ENCODE measurements at places on chromosomes 4 and X. TPM values are rescaled to one million over a fixed set of nuclear protein-coding genes. Genes with fewer than 3 reads are reported as not detected.

DNA sequence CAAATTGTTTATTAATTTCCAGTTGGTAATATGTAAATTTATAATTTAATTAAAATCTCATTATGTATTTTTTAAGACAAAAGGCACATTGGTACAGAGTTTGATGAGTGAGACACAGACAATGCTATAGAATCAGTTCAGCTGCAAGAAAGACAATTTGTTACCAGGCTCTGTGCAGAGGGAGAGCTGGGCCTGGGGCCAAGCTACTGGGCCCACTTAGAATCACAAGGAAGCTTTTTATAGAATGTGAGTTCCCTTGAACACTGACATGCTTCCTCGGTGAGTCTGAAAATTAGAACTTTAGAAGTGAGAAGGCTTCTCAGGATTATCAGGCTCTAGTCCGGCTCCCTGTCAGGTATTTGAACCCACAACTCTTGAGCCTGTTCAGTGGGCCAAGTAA, 129.0 kb downstream of the AFF2 start:
- no peak for DNase-seq

Gene PDZD4
- 52.5 TPM for total RNA-seq

- no peak for DNase-seq
Observed at GRCh38 chr4:113446019-113446418, 315.5 kb downstream of the CAMK2D start.

- no peak for DNase-seq
Observed at GRCh38 chr4:187668526-187669082, 327.0 kb upstream of the ZFP42 start.

Gene PPP2R2C
- total RNA-seq, result 0.35 TPM

DNA sequence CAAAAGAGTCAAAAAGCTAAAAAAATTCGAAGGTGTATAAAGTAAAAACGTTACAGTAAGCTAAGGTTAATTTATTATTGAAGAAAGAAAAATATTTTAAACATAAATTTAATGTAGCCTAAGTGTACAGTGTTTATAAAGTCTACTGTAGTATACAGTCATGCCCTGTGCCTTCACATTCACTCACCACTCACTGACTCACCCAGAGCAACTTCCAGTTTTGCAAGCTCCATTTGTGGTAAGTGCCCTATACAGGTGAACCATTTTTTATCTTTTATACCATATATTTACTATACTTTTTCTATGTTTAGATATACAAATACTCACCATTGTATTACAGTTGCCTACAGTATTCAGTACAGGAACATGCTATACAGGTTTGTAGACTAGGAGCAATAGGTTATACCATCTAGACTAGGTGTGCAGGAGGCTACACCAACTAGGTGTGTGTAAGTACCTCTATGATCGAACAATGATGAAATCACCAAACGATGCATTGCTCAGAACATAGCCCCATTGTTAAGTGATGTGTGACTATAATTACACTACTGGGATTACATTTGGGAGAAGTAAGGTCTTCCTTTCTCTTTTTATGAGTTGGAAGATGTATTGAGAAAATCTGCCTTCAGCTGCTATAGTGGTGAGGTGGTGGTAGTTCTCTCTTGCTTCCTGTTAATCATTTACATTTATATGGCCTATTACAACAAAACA, 27.2 kb downstream of the TMSB4X start:
- no peak for DNase-seq

Gene ADH1A
- not detected for total RNA-seq

Gene SPANXN4
- not detected for total RNA-seq

Gene TMPRSS11F
- not detected for total RNA-seq

GRCh38 chrX:149213264-149213663, 291.8 kb downstream of the IDS start:
- DNase-seq, result no peak

Gene PABPC5
- 10.0 TPM for total RNA-seq

Gene TIGD2
- 9.4 TPM for total RNA-seq

Gene MXRA5
- total RNA-seq, result 1.3 TPM

- no peak for DNase-seq
Observed at GRCh38 chrX:135632353-135632752, 81.1 kb upstream of the CT45A1 start.

GRCh38 chr4:38856046-38856445, 571 bp downstream of the TLR6 start:
- no peak for DNase-seq

DNA sequence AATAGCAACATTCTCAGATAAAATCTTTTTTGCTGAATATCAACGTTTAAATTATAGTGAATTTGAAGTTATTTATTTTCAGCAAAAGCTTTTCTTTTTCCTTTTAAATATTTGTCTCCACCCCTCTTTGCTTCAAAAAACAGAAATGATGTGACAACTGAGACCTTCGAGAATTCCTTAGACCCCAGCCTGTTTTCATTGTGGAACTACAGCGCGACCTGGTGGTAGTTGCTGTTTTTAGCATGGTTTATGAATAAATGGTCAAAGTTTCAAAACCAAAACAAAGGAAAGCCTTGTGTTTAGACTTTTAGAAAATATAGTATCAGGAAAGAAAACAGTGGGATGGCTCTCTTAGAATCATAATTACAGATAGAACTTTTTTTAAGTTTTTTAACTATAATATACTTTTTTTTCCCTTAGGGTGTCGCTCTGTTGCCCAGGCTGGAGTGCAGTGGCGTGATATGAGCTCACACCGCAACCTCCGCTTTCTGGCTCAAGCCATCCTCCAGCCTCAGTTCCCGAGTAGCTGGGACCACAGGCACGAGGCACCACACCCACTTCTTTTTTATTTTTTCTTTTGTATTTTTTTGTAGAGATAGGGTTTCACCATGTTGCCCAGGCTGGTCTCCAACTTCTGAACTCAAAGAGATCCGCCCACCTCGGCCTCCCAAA, 26.8 kb upstream of the TMEM184C start:
- DNase-seq, result peak; percentile 81

- DNase-seq, result no peak
Observed at GRCh38 chrX:83529950-83530349, 21.9 kb downstream of the POU3F4 start.

Gene NAT8L
- 18.8 TPM for total RNA-seq

- no peak for DNase-seq
Observed at GRCh38 chrX:43479850-43480249, 176.2 kb upstream of the MAOA start.

GRCh38 chr4:128552586-128552907, 257.0 kb upstream of the JADE1 start:
- no peak for DNase-seq

GRCh38 chr4:161760008-161760407, 403.8 kb downstream of the FSTL5 start:
- no peak for DNase-seq

GRCh38 chr4:2303686-2304320, 41.9 kb upstream of the MXD4 start:
- DNase-seq, result no peak
